ENCODE measurements at places on chromosomes 5 and 9.

GRCh38 chr9:37029776-37030610 is 4.1 kb downstream of the PAX5 start:
- DNase-seq = peak; percentile 53

DNA sequence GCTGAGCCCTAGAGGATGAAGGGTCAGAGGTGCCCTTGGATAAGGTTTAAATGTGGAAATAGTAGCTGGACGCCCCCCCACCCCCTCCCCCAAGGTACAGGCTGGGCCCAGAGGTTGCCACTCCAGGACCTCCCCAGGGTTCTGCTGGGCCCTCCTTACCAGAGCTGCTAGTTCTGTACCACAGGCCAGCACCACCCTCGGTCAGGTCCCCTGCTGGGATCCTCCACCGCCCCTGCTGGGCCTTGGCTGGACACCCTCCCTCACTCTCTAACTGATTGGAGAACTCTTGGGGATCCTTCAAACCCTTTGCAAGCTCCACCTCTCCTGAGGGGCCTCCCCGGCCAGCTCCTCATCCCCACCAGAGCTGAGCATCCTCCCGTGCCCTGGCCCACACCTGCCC is 34.9 kb downstream of the PTGES start:
- no peak for DNase-seq

- no peak for DNase-seq
Observed at GRCh38 chr5:5592541-5592940, 170.1 kb downstream of the ICE1 start.

DNA sequence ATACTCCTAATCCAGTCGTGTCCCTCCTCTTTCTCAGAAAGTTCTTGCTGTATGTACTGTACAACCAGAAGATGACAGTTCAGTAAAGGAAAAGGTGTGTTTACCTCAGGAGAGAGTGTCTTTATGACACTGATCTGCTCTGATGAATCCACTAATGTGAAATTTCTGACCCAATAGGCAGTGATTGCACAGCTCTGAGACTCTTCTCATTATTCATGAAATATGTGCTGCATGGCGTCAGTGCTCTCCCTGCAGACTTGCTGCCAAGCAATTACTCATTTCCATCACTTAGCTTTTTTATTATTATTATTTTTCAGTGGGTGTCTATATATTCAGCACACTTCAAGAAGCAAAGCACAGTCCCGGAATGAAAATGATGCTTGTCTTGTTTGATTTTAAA is 389.0 kb downstream of the RASEF start:
- no peak for DNase-seq

DNA sequence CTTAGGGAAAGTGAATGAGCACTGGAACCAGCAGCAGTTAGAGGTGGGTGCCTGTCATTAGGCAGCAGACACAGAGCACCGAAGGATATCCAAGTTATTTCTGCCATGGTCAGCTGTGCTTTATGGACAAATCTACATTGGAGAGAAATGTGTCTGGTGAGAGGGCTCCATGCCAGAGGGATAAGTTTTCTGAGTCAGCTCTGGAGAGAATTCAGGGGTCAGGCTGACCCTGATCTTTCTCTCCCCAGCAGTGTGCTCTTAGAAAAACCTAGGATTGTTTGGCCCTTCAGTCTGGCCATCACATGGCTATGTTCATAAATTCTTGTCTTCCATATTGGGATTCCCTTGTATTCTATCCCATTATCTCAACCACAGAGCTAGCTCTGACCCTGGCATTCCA is 8.9 kb upstream of the IL17B start:
- DNase-seq = no peak

DNA sequence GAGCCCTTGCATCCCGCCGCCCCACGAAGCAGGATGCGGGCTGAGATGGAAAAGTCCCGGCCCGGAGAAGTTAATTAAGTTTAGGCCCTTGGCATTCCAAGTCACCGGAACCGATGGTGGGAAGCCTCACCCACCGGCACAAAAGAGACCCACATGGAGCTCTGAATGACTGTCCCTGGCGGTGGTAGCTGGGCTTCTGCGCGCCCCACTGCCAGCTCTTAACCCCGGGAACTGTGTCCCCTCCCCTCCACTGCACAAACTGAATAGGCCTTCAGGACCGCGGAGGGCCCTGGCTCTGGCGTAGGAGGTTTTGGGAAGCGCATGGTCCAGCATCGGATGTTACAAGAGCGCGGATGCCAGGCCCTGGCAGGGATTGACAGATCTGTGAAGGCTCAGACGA is 291.1 kb upstream of the TUT7 start:
- no peak for DNase-seq

DNA sequence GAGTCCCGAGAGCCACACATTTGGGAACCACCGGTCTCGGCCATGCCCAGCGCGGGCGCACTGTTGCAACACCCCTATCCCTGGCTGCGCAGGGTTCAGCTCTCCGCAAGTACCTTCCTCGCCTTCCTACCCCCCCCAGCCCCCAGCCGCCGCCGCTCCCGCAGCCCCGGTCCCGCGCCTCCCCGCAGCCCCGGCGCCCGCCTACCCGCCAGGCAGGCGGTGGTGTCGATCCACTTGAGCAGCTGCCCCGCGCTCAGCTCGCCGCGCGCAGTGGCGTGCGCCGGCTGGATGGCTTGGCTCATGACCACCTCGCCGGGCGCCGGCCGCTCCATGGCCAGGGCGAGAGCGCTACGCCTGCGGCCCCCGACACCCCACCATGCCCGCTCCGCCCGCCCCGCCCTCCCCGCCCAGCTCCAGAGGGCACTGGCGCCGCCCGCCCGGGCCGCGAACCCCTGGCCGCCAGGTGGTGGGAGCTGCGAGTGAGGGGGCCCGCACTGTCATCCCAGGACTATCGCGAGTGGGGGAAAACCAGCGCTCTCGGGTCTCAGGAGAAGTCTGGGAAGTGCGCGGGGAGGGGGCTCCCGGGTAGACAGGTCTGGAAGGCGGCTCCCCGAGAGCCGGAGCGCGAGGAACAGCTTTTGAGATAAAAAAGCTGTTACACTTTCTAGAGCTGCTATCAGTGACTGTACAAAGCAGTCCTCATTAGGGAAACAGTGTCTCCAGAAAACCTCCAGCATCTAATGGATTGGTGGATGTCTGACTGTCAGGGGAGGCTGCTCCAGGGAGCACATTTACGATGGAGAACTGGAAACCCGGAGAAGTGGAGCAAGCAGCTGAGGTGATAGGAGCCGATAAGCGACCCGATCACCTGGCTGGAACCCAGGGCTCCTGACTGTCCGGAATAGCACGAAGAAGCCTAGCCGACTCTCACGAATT is at the start of gene ACOT12:
Gene ACOT12 (minus strand): TSS at position 352 of the 936 bp plus-strand sequence. CDS start 20 bp downstream, at position 332.
- no peak for DNase-seq

DNA sequence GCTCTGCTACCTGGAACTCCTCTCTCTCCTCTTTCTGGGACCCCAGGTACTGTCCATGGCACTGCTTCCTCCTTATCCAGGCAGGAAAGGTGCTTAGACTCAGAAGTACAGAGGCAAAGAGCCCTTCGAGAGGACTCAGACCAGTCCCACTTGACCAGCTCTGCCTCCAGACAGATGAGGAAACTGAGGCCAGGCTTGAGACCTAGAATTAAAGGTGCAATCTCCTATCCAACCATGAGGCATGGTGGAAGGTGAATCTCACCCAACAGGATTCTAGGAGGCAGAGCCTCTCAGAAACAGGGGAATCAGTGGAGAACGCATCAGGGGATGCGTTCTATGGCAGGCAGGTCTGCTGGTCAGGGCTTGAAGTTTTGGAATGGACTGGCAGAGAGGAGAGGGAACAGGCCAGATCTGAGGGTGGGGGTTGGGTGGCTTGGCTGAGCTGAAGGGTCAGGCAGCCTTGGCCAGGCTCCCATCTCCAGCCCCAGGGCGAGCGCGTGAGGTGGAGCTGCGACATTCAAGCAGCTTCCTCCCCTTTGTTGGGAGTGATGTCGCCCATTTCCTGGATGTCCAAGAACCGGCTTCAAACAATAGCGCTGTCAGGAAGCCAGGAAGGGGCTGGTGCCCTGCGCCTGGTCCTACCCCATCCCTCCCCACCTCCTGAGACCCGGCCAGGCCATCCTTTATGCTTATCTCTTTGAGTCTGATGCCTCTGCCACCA is 26.2 kb downstream of the NDUFA8 start:
- no peak for DNase-seq

GRCh38 chr9:81890104-81890503 is 38.1 kb upstream of the SPATA31D4 start:
- no peak for DNase-seq

- no peak for DNase-seq
Observed at GRCh38 chr5:145824040-145824439, 11.1 kb downstream of the PRELID2 start.

GRCh38 chr5:32595118-32595517 is 9.8 kb downstream of the SUB1 start:
- no peak for DNase-seq

DNA sequence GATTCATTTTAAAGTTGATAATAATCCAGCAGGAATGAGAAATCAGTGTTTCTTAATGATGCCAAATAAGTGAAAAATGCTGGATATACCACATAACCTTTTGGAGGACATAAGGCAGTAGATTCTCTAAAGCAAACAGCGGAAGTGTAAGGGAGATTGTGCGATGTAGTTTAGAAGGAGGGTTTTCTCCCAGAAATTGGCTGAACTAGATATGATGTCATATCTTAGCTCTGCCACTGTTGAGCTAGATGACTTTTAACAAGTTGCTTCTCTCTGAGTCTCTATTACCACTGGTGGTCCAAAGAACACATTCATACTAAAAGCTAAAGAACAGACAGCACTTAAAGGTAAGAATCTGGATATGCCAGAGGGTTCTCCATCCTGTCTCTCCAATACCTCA is 107.0 kb downstream of the NR6A1 start:
- no peak for DNase-seq

DNA sequence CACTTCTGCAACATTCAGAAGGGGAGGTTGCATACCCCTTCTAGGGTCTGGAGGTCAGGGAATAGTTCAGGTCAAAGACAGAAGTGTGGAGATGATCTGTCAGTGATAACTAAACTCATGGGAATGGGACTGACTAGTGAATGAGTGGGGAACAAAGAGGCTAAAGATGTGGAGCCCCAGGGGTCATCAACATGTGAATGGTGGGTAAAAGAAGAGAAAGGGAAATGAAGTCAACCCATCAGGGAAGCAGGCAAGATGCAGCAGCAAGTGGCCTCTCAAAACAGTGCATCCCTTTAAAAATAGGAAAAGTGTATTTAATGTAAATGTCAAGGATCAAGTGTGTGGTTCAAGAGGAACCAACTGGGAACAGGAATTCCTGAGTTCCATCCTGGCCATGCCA is 69.9 kb downstream of the PLPPR1 start:
- no peak for DNase-seq

DNA sequence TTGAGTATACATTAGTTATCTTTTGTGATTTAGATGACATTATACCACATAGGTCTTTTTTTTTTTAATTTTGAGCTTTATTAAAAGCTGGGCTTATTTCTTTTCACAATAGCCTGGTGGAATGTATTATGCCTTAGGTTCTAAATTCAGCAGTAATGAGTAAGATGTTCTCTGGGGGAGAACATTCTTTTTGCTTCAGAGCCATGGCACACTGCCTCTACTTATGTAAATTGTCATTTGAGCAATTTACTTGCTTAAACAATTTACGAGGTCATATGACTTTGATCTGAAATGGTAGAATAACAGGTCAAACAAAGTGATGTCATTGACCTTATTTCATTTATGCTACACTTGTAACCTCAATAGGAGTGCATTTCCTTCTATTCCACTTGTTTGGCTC is 154.2 kb downstream of the FOCAD start:
- DNase-seq = no peak

- DNase-seq = no peak
Observed at GRCh38 chr9:84570482-84571154, 98.9 kb upstream of the NTRK2 start.

GRCh38 chr5:64505769-64506566 is at the start of gene RGS7BP:
RGS7BP (plus strand) TSS chr5:64506015; CDS start chr5:64506625, 610 bp downstream.
- peak; percentile 79 for DNase-seq

GRCh38 chr5:128015978-128016377 is 67.6 kb upstream of the SLC12A2 start:
- DNase-seq = no peak

DNA sequence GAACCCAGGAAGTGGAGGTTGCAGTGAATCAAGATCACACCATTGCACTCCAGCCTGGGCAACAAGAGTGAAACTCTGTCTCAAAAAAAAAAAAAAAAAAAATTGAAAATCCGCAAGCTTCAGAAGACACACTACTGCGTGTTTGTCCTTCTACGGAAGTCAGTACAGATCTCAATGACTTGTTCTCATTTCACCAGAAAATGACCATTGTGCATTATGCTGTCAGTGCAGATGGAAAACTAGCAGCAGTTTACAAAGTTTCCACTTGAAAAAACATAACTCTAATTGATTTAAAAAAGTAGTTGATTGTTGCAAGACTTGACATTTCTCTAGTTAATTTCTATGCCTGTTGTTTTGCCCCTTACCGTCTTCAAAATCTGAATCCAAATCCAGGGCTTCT is 298.0 kb upstream of the DMRT1 start:
- DNase-seq = no peak

DNA sequence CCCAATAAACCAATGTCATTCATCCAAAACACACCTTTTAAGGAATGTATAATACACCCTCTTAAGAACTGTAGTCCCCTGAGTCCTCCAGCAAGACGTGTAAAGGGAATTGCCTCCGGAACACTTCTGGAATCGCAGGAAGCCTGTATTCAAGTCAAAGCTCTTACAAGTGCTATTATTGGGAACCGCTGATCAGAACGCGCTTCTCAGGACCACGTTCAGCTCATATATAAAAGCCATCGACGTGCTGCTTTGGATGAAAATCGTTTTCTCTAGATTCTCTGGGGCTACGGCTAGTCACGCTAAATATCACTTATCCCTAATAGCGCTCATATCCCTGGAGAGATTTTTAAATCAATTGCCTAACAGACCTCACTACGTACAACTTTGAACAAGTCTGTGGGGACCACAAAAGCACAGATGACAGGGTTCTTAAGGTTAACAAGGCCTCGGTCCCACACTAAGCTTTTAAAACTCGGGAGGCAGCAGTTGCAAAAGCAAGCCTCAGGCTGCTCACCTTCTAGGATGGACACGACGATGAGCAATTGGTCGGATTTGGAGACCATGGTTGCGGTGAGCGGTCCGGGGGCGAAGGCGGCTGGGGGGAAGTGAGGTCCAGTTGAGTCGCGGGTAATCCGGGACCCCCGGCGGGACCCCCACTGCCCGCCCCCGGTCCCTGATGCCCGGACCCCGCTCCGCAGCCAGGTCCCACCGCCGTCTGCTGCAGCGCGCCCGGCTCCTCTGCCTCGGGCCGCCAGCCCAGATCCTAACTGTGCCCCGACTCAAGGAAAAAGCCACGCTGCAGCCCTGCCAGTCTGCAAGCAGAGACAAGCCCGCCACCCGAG is 548 bp downstream of the CEP120 start:
- no peak for DNase-seq
